ENCODE measurements at places on chromosomes 4 and X.

GRCh38 chr4:53378171-53378482, 686 bp downstream of the FIP1L1 start:
- DNase-seq, result no peak

DNA sequence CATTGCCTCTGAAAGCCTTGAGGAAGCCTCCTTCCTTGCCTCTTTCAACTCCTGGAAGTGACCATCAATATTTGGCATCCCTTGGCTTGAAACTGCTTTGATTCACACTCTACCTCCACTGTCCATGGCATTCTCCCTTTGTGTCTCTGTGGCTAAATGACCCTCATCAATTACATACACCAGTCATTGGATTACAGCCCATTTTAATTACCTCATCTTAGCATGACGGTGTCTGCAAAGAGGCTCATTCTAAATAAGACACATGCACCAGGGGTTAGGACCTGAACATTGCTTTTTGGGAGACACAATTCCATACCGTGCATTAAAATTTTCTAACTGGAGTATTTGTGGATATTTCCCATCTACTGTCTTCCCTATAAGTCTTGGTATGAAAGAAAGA, 60.7 kb upstream of the FAM9A start:
- no peak for DNase-seq

DNA sequence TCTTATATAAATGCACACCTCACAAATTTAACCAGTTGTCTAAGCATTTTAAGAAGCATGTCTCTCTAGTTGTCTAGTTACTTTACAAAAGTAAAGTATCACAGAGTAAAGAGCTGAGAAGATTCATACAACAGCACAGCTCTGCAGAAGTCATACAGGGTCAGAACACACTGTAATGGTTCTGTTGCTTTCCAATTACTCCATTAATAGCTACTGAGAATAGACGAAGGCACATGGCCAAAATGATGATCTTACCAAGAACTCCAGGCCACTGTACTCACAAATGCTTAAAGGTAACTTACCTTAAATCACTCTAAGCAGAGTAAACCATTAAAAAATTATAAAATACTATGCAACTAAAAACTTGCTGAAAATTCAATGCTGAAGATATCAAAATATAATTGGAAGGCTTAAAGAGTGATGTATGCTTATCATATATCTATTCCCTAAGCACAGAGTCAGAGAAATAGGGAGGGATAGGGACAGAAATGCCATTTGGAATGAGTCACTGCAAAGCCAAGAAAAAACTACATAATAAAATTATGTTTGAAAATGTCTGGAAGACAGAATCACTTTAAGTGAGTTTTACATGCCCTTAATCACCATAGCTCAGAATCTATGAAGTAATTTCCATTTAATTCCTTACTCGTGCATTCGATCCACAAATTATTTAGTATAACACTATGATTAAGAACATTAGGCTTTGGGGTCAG, 71.0 kb downstream of the DDX60L start:
- DNase-seq, result no peak

- DNase-seq, result no peak
Observed at GRCh38 chr4:106801386-106801785, 234.7 kb downstream of the DKK2 start.

GRCh38 chr4:18638031-18638430, 616.5 kb upstream of the LCORL start:
- no peak for DNase-seq

- DNase-seq, result no peak
Observed at GRCh38 chr4:173264245-173264644, 69.9 kb downstream of the HMGB2 start.

GRCh38 chr4:1803523-1804423, 10.7 kb downstream of the FGFR3 start:
- no peak for DNase-seq

DNA sequence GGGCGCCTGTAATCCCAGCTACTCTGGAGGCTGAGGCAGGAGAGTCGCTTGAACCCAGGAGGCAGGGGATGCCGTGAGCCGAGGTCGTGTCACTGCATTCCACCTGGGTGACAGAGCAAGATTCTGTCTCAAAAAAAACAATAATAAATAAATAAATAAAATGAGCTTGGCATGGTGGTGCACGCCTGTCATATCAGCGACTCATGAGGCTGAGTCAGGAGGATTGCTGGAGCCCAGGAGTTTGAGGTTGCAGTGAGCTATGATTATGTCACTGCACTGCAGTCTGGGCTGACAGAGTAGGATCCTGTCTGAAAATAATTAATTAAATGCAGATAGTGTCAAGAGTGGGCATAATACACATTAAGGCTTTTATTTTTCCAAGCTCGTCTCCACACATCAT, 77.5 kb downstream of the DHRSX start:
- DNase-seq, result no peak

DNA sequence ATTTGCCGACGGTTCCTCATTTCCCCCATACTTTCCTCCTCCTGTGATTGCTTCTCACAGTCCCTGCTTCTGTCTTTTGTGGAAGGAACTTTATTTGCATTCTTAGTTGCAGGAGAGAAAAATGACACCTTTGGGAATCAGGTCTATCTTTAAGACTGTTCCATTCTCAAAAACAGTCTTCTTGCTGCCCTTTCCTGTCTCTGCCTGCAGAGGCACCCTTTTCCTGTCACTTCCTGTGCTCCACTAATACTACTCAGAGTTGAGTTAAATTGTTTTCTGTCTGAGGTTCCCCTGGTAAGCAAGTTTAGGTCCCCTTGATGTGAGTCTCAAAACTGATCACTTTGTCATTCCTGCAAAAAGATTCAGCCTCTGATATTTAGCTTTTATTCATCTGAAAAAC, 208.8 kb upstream of the CLNK start:
- DNase-seq, result peak; percentile 47

GRCh38 chr4:78001531-78001930, 55.6 kb upstream of the FRAS1 start:
- DNase-seq, result no peak

GRCh38 chr4:183256756-183257385, 63.2 kb downstream of the CLDN22 start:
- peak; percentile 27 for DNase-seq

- no peak for DNase-seq
Observed at GRCh38 chrX:72479324-72480274, 93.0 kb downstream of the HDAC8 start.

- DNase-seq, result no peak
Observed at GRCh38 chr4:108270466-108271450, 102.0 kb upstream of the LEF1 start.

- no peak for DNase-seq
Observed at GRCh38 chrX:136395271-136395670, 92.5 kb upstream of the BRS3 start.

- DNase-seq, result no peak
Observed at GRCh38 chrX:153560000-153560399, 38.9 kb downstream of the CCNQ start.

DNA sequence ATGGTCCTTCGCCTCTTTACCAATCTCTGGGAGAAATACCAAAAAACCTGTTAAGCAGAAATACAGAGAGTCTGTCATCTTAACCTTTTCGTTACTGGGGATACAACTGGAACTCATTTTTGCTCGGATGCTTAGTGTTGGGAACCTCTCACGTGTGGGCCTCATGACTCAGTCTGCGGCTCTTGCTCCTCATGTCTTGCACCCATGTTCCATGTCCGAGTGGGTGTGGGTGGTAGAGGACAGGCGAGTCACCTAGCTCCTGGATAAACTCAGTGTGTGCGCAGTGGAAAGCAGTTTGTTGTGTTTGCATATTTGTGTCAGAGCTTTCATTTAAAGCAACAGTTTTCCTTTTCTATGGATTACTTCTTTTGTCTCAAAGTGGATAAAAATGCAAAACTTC, 70.6 kb downstream of the TNIP2 start:
- DNase-seq, result no peak

DNA sequence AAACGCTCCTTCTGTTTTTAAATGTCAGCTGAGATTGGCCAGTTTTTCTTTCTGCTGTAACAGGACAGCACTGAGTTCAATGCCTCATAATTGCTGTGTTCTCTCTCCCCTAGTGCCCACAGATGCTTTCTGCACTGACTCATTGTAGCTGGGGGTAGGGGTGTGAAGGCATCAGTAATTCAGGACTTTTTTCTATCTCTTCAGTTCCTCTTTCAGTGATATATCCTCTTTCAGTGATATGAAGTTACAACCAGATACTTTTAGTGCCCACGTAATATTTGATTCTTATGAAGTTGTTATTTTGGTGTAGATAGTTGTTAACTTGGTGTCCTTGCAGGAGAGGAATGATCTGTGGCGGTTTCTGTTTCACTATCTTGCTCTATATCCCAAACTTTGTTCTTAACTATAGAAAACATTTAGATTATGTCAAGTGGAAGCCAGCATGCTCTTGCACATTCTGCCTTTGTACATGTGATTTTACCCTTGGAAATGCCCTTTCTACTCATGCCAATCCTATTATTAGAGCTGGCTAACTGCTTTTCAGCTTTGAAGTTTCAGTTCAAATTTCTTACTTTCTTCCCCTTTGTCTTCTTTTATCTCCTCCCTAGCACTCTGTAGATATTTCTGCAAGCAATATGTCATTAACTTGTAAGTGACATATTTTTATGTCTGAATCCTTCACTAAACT, 1258.4 kb downstream of the FAM133A start:
- no peak for DNase-seq

- DNase-seq, result no peak
Observed at GRCh38 chr4:171430495-171430894, 382.7 kb upstream of the GALNTL6 start.

DNA sequence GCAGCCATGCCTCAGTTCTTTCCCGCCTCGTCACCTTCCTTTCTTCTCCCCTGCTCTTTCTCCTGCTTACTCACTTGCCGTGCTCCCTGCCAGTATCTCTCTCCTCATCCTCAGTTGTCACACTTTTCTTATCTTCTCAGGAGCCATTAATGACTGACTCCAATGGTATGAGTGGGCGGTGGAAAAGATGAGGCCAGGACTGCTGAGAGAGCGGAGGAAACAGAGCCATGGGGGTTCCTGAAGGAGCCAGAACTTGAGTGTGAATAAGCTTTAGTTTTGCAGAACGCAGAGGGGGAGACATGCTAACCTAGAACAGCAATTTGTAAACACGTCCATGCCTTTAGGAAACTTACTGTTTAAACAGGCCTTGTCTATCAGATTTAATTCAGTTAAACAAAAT, 126.5 kb downstream of the CHIC2 start:
- no peak for DNase-seq

GRCh38 chrX:74234818-74235217, 69.2 kb upstream of the ZCCHC13 start:
- DNase-seq, result no peak

DNA sequence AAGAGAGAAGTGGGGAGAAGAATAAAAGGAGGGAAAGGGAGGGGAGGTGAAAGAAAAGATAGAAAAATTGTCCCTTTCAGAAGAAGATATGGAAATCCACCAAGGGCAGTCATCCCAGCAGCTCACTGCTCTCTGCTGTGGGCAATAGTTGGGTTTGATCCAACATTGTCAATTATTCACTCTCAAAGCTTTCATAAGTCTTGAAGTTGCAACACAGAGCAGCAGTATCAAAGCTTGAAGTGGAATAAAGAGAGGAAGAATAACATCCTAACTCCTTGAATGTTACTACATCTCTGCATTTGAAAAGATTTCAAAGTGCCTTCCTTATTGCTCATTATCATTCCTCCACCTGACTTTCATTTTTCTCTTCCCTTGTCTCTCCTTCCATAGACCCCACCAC, 62.3 kb upstream of the HHIP start:
- no peak for DNase-seq

GRCh38 chr4:1728061-1728980, 7.0 kb downstream of the TACC3 start:
- DNase-seq, result no peak

DNA sequence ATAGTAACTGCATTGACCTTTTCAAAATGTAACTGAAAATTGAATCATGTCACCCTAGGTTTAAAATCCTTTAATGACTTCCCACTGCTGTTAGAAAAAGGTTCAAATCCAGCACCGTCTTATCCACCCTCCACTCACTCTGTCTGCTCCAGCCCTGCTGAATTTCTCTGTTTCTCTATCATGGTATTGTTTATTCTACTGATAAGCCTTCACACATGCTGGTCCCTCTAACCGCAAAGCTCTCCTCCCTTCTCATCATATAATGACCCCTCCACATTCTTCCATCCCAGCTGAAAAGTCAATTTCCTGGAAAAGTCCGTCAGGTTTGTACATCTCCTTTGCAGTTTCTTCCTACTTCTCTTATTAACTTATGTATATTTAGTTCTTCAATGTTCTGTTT, 389.2 kb upstream of the F9 start:
- DNase-seq, result no peak

DNA sequence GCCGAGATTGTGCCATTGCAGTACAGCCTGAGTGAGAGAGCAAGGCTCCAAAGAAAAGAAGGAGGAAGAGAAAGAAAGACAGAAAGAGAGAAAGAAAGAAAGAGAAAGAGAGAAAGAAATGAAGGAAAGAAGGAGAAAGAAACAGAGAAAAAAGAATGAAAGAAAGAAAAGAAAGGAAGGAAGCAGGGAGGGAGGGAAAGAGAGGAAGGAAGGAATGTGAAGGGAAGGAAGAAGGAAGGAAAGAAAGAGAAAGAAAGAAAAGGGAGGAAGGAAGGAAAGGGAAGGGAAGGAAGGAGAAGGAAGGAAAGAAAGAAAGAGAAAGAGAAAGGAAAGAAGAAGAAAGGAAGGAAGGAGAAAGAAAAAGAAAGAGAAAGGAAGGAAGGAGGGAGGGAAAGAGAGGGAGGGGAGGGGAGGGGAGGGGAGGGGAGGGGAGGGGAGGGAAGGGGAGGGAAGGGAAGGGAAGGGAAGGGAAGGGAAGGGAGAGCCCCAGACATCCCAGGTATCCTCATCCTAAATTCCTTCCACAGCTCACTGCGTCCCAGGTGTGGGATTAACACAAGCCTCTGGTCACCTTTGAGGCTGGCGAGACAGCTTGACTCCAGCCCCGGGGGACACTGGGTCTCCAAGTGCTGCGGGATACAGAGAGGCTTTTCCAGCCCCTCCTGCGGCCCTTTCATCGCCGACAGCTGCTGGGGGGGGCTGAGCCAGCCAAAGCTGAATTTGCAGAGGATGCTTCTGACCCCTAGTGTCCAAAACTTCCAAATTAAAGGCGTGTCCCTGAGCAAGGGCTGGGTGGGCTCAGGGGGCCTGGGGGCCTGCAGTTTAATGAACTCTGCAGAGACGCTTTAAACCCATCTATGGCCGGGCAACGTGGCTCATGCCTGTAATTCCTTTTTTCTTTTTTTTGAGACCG, 24.2 kb upstream of the CSF2RA start:
- DNase-seq, result peak; percentile 40

GRCh38 chrX:10506781-10507180, 113.6 kb downstream of the MID1 start:
- no peak for DNase-seq

All from B cell (primary cell).